Activated T-helper 1 cell treated with anti-CD3 and anti-CD28 coated beads, Interleukin-12 subunit alpha, Interleukin-12 subunit beta, Interleukin-2, Interleukin-4 antibody, amounts not matched to agents 30 ng/mL and 10 ng/mL and 1 ng/mL, durations not matched to agents 14 hours and 24 hours and 36 hours (primary cell): ENCODE measurements at places on chromosomes 7 and 10. TPM values are rescaled to one million over a fixed set of nuclear protein-coding genes. Genes with fewer than 3 reads are reported as not detected.

GRCh38 chr10:121594623-121595350 is 3.5 kb downstream of the FGFR2 start:
- H3K36me3 ChIP-seq: no peaks in the 10 kb centered on the region
- peaks cover 38% of the 10 kb centered on the region for H3K27me3 ChIP-seq
- no peak overlapping the region for H3K27ac ChIP-seq
- H3K4me3 ChIP-seq: no peak overlapping the region
- H3K4me1 ChIP-seq: no peaks in the 10 kb centered on the region

Gene MACC1
- total RNA-seq: not detected in 2 replicates

GRCh38 chr7:155556763-155557162 is 10.4 kb upstream of the CNPY1 start:
- no peaks in the 10 kb centered on the region for H3K4me1 ChIP-seq
- H3K27ac ChIP-seq: no peak overlapping the region
- no peaks in the 10 kb centered on the region for H3K27me3 ChIP-seq
- no peak for DNase-seq

DNA sequence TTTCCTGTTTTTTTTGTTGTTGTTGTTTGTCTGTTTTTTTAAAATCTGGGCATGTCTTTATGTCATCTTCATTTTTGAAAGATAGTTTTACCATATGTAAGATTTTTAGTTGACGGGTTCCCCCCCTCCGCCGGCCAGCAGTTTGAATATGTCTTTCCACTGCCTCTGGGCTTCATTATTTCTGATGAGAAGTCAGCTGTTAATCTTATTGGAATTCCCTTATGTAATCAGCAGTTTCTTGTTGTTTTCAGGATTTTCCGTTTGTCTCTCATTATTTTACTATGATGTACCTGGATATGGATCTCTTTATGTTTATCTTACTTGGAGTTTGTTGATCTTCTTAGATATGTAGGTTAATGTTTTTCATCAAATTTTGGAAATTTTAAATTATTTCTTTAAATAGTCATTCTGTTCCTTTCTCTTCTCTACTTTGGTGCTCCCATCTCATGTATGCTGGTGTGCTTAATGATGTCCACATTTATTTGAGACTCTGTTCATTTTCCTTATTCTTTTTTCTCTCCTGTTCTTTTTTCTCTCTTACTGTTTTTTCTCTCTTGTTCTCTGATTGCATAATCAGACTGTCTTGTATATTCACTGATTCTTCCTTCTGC is 9.7 kb downstream of the EXOC6 start:
- no peak overlapping the region for H3K4me3 ChIP-seq
- H3K4me1 ChIP-seq: no peaks in the 10 kb centered on the region
- H3K36me3 ChIP-seq: peaks cover 15% of the 10 kb centered on the region
- DNase-seq: no peak
- no peak overlapping the region for H3K27ac ChIP-seq
- no peaks in the 10 kb centered on the region for H3K27me3 ChIP-seq

- no peaks in the 10 kb centered on the region for H3K27me3 ChIP-seq
- no peak overlapping the region for H3K4me3 ChIP-seq
- no peaks in the 10 kb centered on the region for H3K36me3 ChIP-seq
- no peak for DNase-seq
Measured at GRCh38 chr10:131678171-131678570, 222.6 kb upstream of the PPP2R2D start.

DNA sequence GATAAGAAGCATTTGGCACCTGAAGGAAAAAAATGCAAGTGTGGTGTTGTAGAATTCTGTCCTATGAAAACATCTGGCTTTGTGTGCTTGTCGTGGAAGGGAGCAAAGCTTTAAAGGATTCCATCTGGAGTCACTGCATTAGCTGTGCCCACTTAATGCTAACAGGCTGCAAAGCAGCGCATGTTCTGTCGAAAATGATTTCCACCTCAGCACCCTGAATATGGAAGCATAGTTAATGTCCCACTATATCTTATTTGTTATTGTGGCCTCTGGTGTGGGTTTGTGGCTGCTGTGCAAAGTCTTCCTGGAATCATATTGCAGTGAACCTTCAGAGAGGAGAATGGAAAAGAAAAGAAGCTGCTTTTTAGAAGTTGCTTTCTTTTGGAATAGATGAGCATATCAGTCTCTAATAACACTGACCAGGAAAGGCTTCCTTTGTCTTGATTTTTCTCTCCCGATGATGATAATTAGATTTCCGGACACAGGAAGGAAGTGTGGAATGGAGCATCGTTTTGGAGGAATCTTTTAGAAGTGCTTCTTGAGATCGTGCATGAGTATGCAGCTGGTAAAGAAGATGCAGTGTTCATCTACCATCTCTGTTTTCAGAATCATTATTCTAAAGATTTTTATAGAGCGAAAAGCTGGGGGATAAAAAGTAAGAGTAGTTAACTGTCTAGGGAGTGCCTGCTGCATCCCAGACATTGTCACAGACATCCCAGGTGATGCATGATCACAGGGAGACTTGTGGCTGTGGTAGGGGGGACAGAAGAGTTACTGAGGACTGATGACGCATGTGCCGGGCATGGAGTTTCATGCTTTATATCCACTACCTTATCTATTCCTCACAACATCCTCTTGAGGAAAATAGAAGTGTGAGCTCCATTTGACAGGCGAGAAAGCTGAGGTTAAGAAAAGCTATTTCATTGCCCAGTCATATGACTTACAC is 54.6 kb downstream of the TEX36 start:
- no peaks in the 10 kb centered on the region for H3K36me3 ChIP-seq
- H3K4me3 ChIP-seq: no peak overlapping the region
- peaks cover 2% of the 10 kb centered on the region for H3K27me3 ChIP-seq
- no peak for DNase-seq

Gene SPDYE16
- total RNA-seq: 0.15 TPM in 1 of 2 replicates, not detected in the other

DNA sequence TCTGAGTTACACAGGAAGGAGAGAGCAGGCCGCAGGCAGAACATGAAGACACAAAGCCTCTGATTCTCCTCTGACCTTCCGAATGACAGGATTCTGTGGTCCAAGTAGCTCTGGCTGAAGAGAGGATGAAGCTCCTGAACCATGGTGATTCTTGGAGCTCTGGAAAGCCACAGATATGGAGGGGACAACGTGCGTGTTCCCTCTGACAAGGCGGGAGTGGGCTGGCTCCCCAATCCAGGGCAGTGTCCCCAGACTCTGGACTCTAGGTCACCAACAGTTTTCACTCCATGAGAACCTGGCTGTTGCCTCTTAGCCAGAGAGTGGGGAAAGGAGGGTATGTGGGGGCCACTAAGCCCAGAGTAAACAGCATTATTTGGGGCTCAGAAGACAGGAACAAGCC is 7.4 kb upstream of the TRPV6 start:
- no peaks in the 10 kb centered on the region for H3K4me1 ChIP-seq
- no peak overlapping the region for H3K4me3 ChIP-seq
- H3K27ac ChIP-seq: no peak overlapping the region
- DNase-seq: no peak

Gene CYP17A1
- total RNA-seq: not detected in 2 replicates

GRCh38 chr10:11017570-11018431 is at the start of gene CELF2:
Gene CELF2 (plus strand): TSS chr10:11017872. CDS start chr10:11018090, 218 bp downstream.
- peak; percentile 37 for DNase-seq
- H3K36me3 ChIP-seq: no peaks in the 10 kb centered on the region
- H3K4me3 ChIP-seq: peak within 1 kb of the TSS; percentile 71
- peaks cover 83% of the 10 kb centered on the region for H3K27me3 ChIP-seq
- H3K4me1 ChIP-seq: peaks cover 20% of the 10 kb centered on the region

DNA sequence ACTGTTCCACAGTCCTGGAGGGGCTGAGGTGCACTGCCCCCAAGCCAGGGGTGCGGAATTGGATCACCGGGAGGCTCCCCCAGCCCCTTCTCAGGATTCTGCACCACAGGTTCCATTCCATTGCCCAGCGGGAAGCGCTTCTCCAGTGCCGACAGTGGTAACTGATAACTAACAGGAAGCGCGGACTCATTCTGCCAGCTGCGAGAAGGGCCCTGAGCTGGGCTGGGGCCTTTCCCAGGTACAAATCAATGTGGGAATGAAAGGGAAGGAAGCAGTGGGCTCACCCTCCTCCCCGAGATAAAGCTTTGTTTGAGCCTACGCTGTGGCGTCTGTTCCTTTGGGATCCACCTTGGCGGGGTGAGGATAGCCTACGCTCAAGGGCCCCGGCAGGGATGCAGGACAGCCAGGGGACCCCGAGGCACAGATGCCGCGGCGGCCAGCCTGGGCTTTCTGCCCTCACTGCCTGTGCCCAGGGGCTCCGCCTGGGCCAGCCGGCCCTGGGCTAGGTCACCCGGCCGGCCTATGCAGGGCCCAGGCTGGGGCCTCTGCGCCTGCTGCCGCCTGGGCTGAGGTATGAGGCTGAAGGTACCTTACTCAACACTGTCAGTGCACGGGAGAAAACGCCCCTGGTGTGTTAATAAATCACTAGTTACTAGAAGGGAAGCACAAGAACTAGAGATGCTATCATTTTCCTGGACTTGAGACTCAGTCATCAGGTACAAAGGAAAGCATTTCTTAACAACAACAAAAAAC is 39.4 kb downstream of the EN2 start:
- no peaks in the 10 kb centered on the region for H3K36me3 ChIP-seq
- H3K4me3 ChIP-seq: no peak overlapping the region
- no peak for DNase-seq
- H3K4me1 ChIP-seq: no peaks in the 10 kb centered on the region
- H3K27me3 ChIP-seq: peaks cover 44% of the 10 kb centered on the region
- no peak overlapping the region for H3K27ac ChIP-seq

DNA sequence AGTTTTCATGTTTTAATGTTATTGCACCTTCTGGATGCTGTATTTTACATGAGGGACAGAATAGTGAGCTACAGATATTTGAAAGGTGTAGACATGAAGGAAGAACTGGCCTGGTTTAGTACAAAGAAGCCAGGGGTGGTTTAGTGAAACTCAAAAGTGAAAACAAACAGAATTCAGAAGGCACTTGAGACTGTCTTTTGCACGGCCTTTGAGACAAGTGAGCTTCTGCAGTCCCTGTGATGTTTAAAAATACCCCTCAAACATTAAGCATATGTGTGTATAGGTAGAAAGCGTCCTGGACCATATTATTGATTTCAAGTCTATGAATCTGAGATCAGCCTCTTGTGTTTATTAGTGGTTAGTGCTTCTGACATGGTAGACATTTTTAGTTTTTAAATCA is 118.9 kb downstream of the CDK14 start:
- H3K4me3 ChIP-seq: no peak overlapping the region
- no peaks in the 10 kb centered on the region for H3K4me1 ChIP-seq

Gene LBX1
- not detected in 2 replicates for total RNA-seq

- no peaks in the 10 kb centered on the region for H3K27me3 ChIP-seq
- no peak for DNase-seq
- H3K4me1 ChIP-seq: peaks cover 29% of the 10 kb centered on the region
- peak overlapping the region; percentile 98 for H3K27ac ChIP-seq
- H3K4me3 ChIP-seq: peak overlapping the region; percentile 98
- peaks cover 17% of the 10 kb centered on the region for H3K36me3 ChIP-seq
Measured at GRCh38 chr10:42637142-42637541, 1.2 kb downstream of the ZNF33B start.

GRCh38 chr10:132349766-132350165 is 17.8 kb downstream of the LRRC27 start:
- no peaks in the 10 kb centered on the region for H3K27me3 ChIP-seq
- H3K36me3 ChIP-seq: peaks cover 2% of the 10 kb centered on the region
- H3K4me1 ChIP-seq: no peaks in the 10 kb centered on the region
- DNase-seq: no peak
- H3K4me3 ChIP-seq: no peak overlapping the region
- no peak overlapping the region for H3K27ac ChIP-seq

DNA sequence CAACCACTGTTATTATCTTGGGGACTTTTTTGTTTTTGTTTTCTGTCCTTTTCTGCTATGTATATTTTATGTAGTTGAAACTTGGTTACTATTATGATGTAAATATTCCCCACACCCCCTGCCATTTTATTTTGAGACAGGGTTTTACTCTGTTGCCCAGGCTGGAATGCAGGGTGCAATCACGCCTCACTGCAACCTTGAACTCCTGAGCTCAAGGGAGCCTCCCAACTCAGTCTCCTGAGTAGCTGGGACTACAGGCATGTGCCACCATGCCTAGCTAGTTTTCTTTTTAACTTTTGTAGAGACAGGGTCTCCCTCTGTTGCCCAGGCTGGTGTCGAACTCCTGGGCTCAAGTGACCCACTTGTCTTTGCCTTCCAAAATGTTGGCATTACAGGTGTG is 18.0 kb downstream of the GSTO2 start:
- H3K4me3 ChIP-seq: no peak overlapping the region
- DNase-seq: no peak
- H3K4me1 ChIP-seq: peaks cover 9% of the 10 kb centered on the region
- H3K27ac ChIP-seq: no peak overlapping the region
- H3K36me3 ChIP-seq: no peaks in the 10 kb centered on the region
- peaks cover 50% of the 10 kb centered on the region for H3K27me3 ChIP-seq

GRCh38 chr10:103820101-103821062 is 35.0 kb downstream of the SH3PXD2A start:
- no peak overlapping the region for H3K4me3 ChIP-seq
- no peak for DNase-seq
- peaks cover 26% of the 10 kb centered on the region for H3K27me3 ChIP-seq
- no peaks in the 10 kb centered on the region for H3K36me3 ChIP-seq
- peaks cover 10% of the 10 kb centered on the region for H3K4me1 ChIP-seq

- H3K27ac ChIP-seq: no peak overlapping the region
- H3K27me3 ChIP-seq: peaks cover 4% of the 10 kb centered on the region
- H3K4me3 ChIP-seq: no peak overlapping the region
Measured at GRCh38 chr10:103549349-103549685, 55.8 kb downstream of the NEURL1 start.

Gene TFEC
- total RNA-seq: not detected in 2 replicates

Gene RNF32
- total RNA-seq: 2.1 and 2.2 TPM in 2 replicates

DNA sequence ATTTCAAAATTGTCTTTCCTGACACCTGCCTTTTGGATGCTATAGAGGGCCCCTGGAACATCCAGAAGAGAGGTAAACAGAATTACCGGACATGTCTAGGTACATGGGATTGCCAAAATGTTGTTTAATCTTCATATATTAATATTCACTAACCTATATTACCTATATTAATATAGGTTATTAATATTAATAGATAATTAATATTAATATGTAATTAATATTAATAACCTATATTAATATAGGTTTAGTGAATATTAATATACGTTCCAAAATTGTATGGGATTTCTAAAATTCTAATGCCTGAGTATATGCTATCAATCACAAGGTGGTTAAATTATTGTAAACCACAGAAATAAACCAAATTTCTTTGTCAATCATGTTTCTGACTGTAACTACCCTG is 17.4 kb downstream of the TOMM7 start:
- no peak for DNase-seq
- no peak overlapping the region for H3K4me3 ChIP-seq
- H3K4me1 ChIP-seq: no peaks in the 10 kb centered on the region
- H3K27me3 ChIP-seq: peaks cover 10% of the 10 kb centered on the region
- no peaks in the 10 kb centered on the region for H3K36me3 ChIP-seq

DNA sequence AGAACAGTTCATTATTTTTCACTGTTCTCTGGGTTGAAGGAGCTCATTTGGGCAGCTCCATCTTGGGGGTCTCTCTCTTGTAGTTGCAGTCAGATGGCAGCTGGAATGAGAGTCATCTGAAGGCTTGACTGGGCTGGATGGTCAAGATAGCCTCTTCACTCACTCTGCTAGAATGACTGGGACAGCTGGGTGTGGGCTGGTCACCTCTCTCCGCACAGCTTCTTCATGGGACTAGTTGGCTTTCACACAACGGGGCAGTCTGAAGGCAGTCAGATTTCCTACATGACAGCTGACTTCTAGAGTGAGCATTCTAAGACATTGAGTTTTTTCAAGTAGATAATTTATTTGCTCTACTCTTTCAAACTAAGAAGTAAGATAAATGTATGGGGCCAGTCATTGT is 13.1 kb downstream of the PLEKHA1 start:
- peaks cover 2% of the 10 kb centered on the region for H3K36me3 ChIP-seq
- H3K4me1 ChIP-seq: peaks cover 10% of the 10 kb centered on the region
- peaks cover 35% of the 10 kb centered on the region for H3K27me3 ChIP-seq
- no peak for DNase-seq
- H3K4me3 ChIP-seq: no peak overlapping the region
- no peak overlapping the region for H3K27ac ChIP-seq
